Inflammatory macrophage treated with lipopolysaccharide for 1 hour (primary cell): ENCODE measurements at places on chromosomes 11 and 22.

DNA sequence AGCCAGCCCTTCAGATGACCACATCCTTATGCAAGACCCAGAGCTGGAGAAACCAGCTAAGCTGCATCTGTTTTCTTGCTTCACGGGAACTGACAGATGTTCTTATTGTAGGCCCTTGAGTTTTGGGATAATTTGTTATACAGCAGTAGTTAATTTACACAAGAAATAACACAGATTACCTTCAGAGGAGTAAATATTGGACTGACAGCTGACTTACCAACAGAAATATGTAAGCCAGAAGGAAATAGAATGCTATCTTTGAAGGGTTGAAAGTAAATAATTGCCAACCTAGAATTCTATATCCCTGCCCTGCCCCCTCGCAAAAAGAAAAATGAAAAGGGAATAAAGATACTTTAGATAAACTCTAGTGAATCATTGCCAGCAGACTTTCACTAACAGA is 124.1 kb downstream of the WNT7B start:
- no peak for DNase-seq

DNA sequence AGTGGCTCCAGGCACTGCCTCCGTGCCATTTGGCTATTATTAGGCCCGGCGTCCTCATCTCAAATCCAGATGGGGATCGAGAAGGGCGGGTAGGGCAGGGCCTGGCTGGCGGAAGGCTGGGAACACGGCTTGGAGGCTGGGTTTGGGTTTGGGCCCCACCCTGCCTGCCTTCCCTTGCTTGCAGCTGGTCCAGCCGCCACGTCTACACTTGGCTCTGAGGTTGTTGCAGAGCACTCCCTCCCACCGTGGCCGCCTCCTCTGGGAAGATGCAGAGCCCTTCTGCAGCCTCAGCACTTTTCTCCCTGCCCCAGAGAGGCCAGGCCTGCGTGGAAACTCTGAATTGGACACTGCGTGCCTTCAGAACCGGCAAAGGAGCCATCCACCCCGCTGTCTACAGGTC is 5.2 kb upstream of the SMTN start:
- no peak for DNase-seq

DNA sequence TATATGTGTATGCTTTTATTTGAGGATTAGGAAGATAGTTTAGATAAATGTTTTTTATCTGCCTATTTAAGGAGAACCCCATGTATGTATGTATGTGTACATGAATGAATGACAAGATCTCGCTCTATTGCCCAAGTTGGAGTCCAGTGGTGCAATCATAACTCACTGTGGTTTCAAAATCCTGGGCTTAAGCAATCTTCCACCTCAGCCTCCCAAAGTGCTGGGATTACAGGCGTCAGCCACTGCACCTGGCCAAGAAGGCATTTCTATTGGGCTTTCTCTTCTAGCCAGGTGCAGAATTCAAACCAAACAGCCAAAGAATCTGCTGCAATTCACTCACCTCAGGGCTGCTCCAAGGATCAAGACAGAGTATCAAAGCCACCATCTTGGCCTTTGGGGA is 25.5 kb upstream of the DGKZ start:
- DNase-seq, result peak; percentile 79

DNA sequence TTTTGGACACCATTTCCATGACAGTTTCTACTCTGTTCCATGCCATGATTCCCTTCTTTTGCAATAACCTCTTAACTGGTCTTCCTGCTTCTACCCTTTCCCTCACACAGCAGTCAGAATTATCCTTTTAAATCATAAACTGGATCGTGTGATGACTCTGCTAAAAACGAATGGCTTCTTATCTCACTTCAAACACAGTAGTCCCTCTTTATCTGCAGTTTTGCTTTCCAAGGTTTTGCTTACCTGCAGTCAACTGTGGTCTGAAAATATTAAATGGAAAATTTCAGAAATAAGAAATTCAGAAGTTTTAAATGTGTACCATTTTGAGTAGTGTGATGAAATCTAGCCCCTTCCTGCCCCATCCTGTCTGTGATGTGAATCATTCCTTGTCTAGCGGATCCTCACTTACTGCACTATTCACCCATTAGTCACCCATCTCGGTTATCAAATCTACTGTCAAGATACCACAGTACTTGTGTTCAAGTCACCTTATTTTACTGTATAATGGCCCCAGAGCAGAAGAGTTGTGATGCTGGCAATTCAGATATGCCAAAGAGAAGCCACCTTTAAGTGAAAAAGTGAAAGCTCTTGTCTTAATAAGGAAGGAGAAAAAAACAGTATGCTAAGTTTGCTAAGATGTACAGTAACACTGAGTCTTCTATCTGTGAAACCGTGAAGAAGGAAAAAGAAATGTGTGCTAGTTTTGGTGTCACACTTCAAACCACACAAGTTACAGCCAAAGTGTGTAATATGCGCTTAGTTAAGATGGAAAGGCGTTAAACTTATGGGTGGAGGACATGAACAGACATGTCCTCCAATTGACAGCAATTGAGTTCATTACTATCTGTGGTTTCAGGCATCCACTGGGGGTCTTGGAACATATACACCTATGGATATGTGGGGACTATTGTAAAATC is 283.0 kb downstream of the DDX10 start:
- no peak for DNase-seq

DNA sequence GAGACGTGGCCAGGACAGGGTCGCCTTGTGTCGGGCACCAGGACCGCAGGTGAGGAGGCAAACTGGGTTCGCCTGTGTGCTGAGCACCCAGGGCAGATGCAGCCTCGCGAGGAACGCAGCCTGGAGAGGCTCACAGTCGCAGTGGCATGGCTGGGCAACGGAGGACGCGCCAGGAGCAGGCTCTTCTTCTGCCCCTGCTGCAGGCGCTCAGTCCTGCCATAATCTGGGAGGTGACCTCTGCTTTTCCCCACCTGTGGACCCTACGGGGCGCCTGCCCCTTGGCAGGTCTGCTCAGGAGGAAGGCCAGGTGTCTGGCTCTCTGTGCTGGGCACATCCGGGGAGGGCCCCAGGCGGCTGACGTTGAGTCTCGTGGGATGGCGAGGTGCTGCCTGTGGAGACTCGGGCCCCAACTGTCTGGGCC is 1136.2 kb downstream of the BRD1 start:
- DNase-seq, result no peak

- DNase-seq, result no peak
These were observed 539.5 kb downstream of the TBC1D22A start for GRCh38 chr22:47301820-47302475.

DNA sequence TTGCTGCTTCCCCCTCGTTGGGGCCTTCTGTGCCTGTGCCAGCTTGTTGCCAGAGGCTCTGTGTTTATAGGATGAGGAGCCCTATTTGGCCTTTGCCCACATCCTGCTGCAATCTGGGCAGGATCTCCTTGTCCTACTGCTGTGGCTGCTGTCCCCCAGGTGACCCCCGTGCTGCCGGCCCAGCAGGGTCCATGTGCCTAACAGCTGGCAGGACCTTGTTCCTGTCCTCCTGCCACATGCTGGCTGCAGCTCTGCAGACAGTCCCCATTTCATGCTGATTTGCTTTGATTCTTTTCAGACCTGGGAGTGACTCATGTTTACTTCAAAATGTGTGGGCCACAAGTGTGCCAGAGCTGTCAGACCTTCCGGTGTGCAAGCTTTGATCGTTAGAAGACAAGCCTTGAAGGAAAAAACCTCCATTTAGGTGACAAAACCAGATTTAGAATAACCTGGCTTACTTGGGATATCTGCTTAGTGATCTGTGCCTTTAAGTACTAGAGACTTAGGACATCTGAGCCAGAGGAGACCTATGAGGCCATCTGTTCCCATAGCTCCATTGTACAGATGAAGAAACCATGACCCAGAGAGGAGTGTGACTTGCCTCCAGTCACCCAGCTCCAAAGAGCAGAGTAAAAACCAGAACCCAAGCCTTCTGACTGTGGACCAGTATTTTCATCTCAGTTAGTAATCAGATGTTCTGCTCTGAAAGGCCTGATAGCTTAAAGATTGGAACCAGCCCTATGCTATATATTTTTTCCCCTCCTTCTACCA is 11.1 kb downstream of the NAV2 start:
- DNase-seq, result no peak
